ENCODE measurements at places on chromosomes 3 and 15.

GRCh38 chr15:64622410-64623260, 152.8 kb downstream of the RBPMS2 start:
- H3K27me3 ChIP-seq, result no peaks in the 10 kb centered on the region
- H3K27ac ChIP-seq, result peak overlapping the region; percentile 95
- peaks cover 93% of the 10 kb centered on the region for H3K4me1 ChIP-seq

GRCh38 chr3:42195879-42196330, 70.1 kb downstream of the CCK start:
- H3K4me3 ChIP-seq, result no peak overlapping the region
- H3K27me3 ChIP-seq, result no peaks in the 10 kb centered on the region
- no peak for DNase-seq
- peaks cover 48% of the 10 kb centered on the region for H3K36me3 ChIP-seq
- H3K4me1 ChIP-seq, result peaks cover 51% of the 10 kb centered on the region

DNA sequence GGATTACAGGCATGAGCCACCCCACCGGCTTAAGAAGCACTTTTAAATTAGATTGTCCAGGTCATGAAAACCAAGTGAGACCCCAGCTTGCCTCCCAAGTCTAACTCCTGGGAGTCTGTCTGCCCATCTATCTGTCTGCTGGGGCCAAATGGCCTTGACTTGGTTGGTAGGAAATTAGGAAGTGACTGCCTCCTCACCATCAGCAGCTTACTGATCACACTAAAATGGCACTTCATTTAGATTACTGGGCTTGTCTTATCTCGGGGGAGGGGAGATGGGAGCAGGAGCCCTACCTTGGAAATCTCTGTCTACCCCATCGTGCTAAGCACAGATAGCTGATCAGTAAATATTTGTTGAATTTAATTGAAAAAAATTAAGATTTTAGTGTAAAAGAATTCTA, 5.6 kb upstream of the LRRC2 start:
- DNase-seq, result no peak
- H3K4me3 ChIP-seq, result no peak overlapping the region
- H3K4me1 ChIP-seq, result no peaks in the 10 kb centered on the region
- H3K36me3 ChIP-seq, result no peaks in the 10 kb centered on the region
- no peak overlapping the region for H3K27ac ChIP-seq

- peaks cover 88% of the 10 kb centered on the region for H3K4me1 ChIP-seq
- peak overlapping the region; percentile 19 for H3K4me3 ChIP-seq
- DNase-seq, result peak; percentile 70
- H3K27ac ChIP-seq, result peak overlapping the region; percentile 71
- peaks cover 78% of the 10 kb centered on the region for H3K36me3 ChIP-seq
These were observed 7.4 kb downstream of the EDEM1 start for GRCh38 chr3:5194801-5195509.

DNA sequence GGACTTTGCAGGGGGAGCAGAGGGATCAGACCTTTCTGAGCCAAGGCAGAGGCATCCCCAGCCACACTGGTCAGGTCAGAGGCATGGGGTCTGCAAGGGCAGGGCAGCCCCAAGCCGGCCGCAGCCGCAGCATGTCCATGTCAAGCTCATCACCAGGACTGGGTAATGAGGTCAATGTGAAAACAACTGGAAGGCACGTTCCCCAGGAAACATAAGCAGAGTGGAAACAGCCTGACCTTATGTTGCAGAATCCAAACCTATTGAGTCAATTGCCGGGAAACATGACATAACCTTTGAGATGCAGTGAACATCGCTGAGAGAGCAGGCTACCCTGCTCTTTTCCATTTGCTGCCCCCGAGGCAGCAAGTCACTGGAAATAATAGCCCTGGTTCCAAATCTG, 315.1 kb upstream of the IGF1R start:
- no peaks in the 10 kb centered on the region for H3K36me3 ChIP-seq
- no peak overlapping the region for H3K4me3 ChIP-seq
- no peak overlapping the region for H3K27ac ChIP-seq
- no peaks in the 10 kb centered on the region for H3K4me1 ChIP-seq

GRCh38 chr15:66138096-66138783, 115.3 kb downstream of the MEGF11 start:
- H3K27ac ChIP-seq, result no peak overlapping the region
- DNase-seq, result no peak
- no peaks in the 10 kb centered on the region for H3K27me3 ChIP-seq
- H3K4me3 ChIP-seq, result no peak overlapping the region

DNA sequence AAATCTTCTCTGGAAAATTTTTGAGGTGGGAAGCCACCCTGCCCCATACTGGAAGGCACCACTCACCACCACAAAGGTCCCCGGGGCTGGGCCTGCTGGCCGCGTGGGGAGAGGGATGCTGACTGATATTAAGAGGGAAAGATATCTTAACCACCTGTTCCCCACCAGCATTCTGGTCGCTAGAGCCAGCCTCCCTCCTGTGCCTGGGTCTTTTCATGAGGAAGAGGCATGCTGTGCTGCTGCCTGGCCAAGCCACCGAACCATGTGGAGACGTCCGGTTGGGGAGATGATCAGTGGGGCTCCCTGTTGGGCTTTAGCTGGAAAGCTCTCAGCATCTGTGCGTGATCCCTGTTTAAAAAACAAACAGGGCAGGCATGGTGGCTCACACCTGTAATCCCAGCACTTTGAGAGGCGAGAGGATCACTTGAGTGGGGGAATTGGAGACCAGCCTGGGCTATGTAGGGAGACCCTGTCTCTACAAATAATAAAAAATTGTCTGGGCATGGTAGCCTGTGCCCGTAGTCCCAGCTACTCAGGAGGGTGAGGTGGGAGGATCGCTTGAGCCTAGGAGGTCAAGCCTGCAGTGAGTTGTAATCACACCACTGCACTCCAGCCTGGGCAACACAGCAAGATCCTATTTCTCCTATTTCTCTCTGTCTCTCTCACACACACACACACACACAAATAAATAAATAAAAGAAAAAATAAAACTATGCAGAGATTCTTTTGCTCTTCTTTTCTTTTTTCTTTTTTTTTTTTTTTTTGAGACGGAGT, 1.0 kb downstream of the KLHL18 start:
- DNase-seq, result peak; percentile 43
- H3K27ac ChIP-seq, result peak overlapping the region; percentile 100
- peaks cover 47% of the 10 kb centered on the region for H3K4me1 ChIP-seq
- H3K27me3 ChIP-seq, result no peaks in the 10 kb centered on the region
- peak overlapping the region; percentile 99 for H3K4me3 ChIP-seq

GRCh38 chr15:58185439-58185838, 47.3 kb downstream of the AQP9 start:
- H3K4me3 ChIP-seq, result no peak overlapping the region
- H3K36me3 ChIP-seq, result no peaks in the 10 kb centered on the region
- no peak overlapping the region for H3K27ac ChIP-seq
- H3K27me3 ChIP-seq, result peaks cover 29% of the 10 kb centered on the region

GRCh38 chr15:40512440-40512839, 41.7 kb downstream of the CHST14 start:
- peaks cover 60% of the 10 kb centered on the region for H3K27me3 ChIP-seq
- DNase-seq, result no peak
- H3K4me1 ChIP-seq, result peaks cover 17% of the 10 kb centered on the region
- no peaks in the 10 kb centered on the region for H3K36me3 ChIP-seq
- H3K27ac ChIP-seq, result no peak overlapping the region
- peak overlapping the region; percentile 3 for H3K4me3 ChIP-seq

DNA sequence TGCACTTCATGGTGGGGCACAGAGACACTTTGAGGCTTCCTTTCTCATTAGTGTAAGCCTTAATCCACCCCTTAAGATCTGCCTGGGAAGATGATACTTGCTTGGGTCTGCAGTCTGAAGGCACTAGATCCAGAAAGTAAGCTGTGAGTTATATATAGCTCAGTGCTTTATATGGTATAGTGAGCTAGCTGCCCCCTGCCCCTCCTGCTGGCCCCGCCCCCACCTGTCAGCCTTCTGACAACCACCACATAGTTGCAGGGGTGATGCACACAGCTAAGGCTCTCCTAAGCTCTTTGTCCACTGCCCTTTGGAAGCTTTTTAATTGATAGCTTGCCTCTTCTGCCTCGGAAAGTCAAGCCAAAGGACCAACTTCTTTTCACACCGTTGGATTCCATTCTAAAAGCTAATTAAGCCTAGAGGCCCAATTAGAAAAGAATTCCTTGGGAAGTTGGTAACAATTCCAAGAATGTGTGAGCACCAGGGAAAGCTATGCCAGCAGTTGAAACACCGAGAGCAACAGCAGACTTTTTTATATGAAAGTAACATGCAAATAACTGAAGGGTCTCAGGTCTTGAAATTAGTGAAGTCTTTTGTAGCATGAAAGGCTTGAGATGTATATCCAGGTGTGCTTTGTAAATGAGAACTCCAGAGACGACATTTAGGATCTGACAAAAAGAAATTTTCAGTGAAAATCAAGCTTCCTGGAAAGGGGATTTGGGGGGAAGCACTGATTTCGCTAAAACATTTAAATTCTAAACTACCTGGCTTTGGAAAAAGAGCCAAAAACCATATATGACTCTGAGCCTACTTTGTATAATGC, 2.3 kb downstream of the TPM1 start:
- H3K36me3 ChIP-seq, result no peaks in the 10 kb centered on the region
- H3K4me1 ChIP-seq, result peaks cover 25% of the 10 kb centered on the region
- DNase-seq, result no peak
- peaks cover 72% of the 10 kb centered on the region for H3K27me3 ChIP-seq
- no peak overlapping the region for H3K27ac ChIP-seq

- H3K36me3 ChIP-seq, result no peaks in the 10 kb centered on the region
- no peak overlapping the region for H3K4me3 ChIP-seq
- H3K27ac ChIP-seq, result no peak overlapping the region
- no peak for DNase-seq
- no peaks in the 10 kb centered on the region for H3K27me3 ChIP-seq
These were observed 251.3 kb downstream of the THSD4 start for GRCh38 chr15:71366522-71366921.

DNA sequence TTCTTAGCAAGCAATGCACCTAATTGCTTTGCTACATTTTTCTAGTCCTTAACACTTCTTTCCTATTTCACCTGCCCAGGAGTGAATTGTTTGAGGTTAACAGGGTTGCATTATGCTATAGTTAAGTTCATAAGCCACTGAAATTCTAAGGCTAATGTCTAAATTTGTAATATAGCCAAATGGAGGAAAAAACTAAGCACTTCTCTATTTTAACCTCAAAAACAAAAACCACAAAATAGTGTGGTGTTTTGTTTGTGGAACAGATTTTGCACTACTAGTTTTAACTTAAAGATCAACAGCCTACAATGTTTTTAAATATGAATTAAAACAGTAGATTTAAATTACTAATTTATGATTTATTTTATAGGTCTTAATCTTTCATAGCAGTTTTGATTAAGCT, 5.5 kb downstream of the ATOSA start:
- no peak overlapping the region for H3K27ac ChIP-seq
- H3K36me3 ChIP-seq, result peaks cover 49% of the 10 kb centered on the region
- no peaks in the 10 kb centered on the region for H3K27me3 ChIP-seq
- no peak for DNase-seq
- H3K4me3 ChIP-seq, result no peak overlapping the region

- H3K4me3 ChIP-seq, result no peak overlapping the region
- H3K4me1 ChIP-seq, result no peaks in the 10 kb centered on the region
- DNase-seq, result no peak
- no peaks in the 10 kb centered on the region for H3K27me3 ChIP-seq
These were observed 426.7 kb upstream of the FRG2C start for GRCh38 chr3:75237477-75237876.

GRCh38 chr3:49644684-49645083, 29.5 kb upstream of the APEH start:
- no peak for DNase-seq
- H3K36me3 ChIP-seq, result no peaks in the 10 kb centered on the region
- no peak overlapping the region for H3K4me3 ChIP-seq
- H3K27me3 ChIP-seq, result no peaks in the 10 kb centered on the region

DNA sequence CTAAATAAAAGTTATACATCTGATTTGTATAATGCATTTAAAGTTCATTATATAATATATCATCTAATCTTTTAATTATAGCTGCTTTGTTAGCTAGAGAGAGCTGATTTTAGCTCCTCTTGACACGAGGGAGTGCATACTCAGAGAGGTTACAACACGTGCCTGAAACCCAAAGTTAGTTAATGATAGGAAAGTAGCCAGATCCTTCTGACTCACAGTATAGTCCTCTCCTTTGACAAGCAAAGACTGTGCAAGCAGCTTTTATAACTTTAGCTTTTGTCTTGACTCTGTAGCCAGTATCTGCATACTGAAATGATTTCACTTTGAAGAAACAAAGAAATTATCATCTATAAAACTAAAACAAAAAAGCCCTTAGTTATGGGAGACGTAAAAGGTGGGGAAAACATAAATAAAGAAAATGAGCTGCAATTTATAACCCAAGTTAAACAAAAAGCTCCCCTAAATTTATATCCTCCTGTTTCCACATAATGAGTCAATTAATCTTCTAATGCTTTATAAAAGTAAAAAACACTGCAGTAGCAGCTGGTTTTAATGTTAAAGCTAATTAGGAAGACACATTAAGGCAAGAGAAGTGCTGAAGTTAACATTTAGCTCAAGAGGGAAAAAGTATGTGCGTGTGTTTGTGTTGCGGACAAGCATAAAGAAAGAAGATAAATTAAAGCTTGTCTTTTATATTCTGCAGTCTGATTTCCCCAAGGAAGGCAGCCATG, 13.1 kb downstream of the GABRR3 start:
- H3K4me1 ChIP-seq, result peaks cover 7% of the 10 kb centered on the region
- no peak for DNase-seq
- H3K27ac ChIP-seq, result no peak overlapping the region
- H3K4me3 ChIP-seq, result no peak overlapping the region
- H3K27me3 ChIP-seq, result peaks cover 10% of the 10 kb centered on the region
- H3K36me3 ChIP-seq, result no peaks in the 10 kb centered on the region

DNA sequence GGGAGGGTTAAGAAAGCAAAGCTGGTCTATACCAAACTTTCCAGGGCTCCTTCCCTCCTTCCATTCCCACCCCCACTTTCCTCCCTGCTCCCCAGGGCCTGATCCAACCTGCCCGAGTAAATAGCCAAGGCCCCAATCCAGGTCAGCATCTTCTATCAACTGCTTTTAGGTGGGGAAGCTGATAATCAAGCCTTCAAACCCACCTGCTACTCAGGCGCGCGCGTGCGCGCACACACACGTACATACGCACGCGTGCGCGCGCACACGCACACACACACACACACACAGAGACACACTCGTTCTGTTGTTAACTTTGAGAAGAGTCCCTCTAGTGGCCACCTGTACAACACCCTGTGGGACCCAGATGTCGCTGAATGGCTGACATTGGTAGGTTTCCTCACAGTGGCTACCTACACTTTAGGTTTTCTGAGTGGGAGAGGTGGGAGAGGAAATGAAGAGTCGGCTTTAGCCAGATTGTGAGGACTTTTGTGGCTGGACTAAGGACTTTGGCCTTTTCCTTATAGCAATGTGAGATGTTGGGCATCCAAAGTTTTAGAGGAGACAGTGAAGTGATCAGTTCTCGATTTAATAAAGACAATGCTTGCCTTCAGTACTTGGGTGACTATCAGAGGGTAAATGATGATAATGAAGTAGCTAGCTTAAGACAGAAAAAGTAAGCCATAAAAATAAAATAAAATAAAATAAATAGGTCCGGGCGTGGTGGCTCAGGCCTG, 179.9 kb upstream of the C2CD4B start:
- peaks cover 22% of the 10 kb centered on the region for H3K4me1 ChIP-seq
- no peaks in the 10 kb centered on the region for H3K27me3 ChIP-seq
- H3K36me3 ChIP-seq, result no peaks in the 10 kb centered on the region
- DNase-seq, result peak; percentile 74
- H3K4me3 ChIP-seq, result peak overlapping the region; percentile 58

- DNase-seq, result no peak
- peaks cover 2% of the 10 kb centered on the region for H3K36me3 ChIP-seq
- H3K27ac ChIP-seq, result no peak overlapping the region
- peaks cover 9% of the 10 kb centered on the region for H3K4me1 ChIP-seq
- H3K27me3 ChIP-seq, result no peaks in the 10 kb centered on the region
These were observed 90.0 kb upstream of the RPL32 start for GRCh38 chr3:12931273-12931905.
